ENCODE measurements at places on chromosomes 6 and 20.
A peak's percentile ranks its signal among the peaks of the same experiment; 100 is the strongest.

GRCh38 chr6:72250664-72251063 is 364.3 kb downstream of the RIMS1 start:
- DNase-seq, result no peak

- DNase-seq, result no peak
These were observed 109.3 kb downstream of the CDC5L start for GRCh38 chr6:44496665-44497369.

DNA sequence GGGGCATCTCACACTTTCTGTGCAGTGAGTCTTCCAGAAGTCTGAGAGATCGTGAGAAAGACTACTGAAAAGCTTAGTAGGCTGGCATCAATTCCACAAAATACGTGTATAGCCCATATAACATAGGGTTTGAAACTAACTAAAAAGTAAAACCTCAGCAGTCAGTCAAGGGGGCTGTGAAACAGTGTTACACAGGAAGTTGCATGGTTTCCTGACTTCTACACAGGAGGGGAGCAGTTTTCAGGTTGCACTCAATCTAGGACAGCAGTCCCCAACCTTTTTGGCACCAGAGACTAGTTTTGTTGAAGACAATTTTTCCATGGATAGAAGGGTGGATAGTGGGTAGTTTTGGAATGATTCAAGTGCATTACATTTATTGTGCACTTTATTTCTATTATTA is 4.7 kb upstream of the LY86 start:
- DNase-seq, result no peak

- no peak for DNase-seq
These were observed 81.4 kb downstream of the SERAC1 start for GRCh38 chr6:158086504-158087223.

DNA sequence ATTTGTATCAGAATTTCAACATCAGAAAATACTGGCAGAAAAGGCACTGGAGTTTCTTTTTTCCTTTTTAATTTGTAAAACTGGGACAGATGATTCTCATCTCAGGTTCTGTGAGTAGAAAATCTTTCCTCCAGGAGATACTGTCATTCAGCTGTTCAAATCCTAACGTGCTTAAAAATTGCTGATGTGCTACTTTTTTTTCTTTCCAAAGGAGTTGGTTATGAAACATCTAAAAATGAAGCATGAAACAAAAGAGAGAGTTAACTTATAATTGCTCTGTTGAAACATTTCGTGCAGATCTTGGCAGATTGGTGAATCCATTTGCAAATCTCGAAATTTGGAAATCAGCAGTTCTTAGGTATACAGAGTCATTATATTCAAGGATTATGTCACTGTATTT is 622.6 kb downstream of the RNF144B start:
- DNase-seq, result no peak

DNA sequence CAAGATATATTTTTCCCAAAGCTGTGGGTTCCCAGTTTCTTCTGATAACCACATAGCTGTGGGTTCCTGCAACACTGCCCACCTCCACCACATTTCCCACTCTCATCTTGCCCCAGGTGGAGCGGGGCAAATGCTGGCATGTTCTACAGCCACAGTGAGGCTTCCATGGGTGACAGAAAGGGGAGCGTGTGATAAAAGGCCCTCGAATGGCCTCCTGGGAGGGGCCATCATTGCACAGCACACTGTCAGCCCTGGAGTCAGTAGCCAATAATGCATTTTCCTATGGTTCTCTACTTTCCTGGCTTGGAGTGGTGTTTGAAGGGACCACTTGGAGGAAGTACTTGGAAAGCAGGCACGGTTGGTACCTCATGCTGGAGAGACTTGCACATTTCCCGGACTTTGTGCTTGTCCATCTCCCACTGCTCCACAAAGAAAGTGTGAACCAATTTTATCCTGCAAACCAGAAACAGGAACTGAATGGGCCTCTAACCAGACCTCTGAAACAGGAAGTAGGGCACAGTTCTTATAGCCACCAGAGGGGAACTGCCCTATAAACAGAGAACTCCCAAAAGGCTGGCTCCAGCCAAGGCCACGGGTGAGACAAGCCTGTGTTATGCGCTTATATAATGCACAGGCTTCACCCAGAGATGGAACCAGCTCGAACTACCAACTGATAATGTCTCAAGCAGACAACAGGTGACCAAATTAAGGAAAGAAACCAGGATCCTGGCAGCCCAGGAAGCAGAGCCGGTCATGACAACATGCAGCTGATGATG is 8.6 kb downstream of the MAP3K5 start:
- no peak for DNase-seq

DNA sequence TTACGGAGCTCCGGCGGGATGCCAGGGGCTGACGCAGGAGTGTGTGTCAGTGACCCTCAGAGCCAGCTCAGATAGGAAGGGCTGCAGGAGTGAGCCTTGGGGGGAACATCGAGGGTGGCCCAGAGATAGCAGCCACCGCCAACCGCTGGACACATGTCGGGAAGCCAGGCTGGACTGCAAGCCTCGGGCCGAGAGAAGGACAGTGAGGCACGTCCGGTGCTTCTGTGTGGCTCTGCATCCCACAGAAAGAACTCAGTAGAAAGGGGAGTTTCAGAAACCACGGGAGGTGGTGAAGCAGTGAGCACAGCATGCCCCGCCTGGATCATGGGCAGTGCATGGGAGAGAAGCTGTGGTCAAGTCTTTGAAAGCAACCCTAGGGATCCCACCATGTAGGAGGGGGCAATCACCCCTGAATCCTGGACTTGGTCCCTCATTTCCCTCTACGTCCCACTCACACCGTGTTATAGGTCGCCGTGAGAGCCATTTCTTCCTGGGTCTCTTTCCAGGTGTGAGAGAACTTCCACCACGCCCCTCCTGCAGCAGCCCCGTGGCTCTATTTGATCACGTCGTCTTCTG is 383.7 kb upstream of the CDH4 start:
- no peak for DNase-seq

DNA sequence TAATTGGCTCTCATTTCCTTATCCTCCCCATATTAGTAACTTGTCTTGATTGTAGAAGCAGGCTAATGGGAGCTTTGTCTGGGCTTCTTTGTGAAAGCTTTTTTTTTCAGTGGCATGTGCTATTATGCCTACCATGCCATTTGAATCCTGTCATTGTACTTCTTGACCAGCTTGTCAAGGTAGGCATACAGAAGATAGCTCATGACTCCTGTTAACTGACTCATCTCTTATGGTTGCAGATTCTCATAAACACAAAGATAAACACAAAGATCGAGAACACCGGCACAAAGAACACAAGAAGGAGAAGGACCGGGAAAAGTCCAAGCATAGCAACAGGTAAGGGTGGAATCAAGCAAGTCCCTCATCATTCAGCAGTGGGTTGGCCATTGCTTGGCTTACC is 32.5 kb downstream of the TOP1 start:
- no peak for DNase-seq

DNA sequence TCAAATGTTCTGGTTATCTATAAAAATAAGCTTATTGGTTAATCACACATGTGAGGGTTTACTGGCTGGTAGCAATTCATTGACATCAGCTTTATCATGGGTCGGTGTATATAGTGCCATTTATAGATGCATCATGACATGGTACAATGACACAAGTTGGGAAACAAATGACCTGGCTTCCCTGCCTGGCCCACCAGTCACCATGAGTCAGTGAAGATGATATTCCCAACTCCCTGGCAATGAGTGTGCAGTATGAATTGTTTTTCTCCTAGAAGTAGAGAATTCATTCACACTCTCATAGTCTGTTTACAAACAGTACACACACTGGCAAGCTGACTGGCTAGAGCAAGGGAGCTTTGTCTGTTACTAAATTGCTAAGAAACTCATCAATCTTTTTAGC is 37.2 kb upstream of the CALHM6 start:
- DNase-seq, result no peak

DNA sequence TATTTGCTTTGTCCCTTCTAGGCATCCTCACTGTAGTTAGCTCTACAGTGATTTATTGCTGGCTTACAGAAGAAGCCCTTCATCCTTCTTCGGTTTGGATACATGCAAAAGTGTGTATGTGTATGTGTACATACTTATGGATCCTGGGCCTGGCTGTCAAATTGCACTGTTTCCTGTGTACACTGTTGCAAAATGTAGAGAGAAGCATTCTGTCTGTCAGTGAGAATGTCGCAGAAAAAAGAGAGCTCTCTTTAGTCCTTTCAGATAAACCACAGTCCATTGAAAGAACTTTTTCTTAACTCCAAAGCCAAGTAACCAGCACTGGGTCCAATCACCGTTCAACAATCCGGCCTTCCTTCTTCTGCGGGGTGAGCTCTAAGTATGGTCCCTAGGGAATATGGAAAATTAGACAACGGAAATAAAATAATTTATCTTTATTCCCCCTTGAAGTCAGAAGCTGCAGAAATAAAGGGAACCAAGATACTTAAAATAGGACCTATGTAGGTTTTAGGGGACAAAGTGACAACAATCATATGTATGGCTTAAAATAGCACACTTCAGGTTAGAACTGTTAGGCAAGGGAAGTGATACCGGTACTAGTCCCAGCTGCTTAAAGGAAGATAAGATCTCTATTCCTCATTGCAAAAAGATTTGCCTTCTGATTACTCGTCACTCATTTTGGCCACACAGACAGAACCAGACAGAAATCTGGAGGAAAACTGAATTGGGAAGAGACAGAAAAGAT is 107.0 kb downstream of the CD83 start:
- DNase-seq, result no peak

- DNase-seq, result peak; percentile 47
These were observed 4.5 kb upstream of the DEFB126 start for GRCh38 chr20:137668-138490.

- DNase-seq, result no peak
These were observed at the start of gene ARHGAP40 for GRCh38 chr20:38601216-38602184. ARHGAP40 (plus strand) TSS chr20:38601809.

DNA sequence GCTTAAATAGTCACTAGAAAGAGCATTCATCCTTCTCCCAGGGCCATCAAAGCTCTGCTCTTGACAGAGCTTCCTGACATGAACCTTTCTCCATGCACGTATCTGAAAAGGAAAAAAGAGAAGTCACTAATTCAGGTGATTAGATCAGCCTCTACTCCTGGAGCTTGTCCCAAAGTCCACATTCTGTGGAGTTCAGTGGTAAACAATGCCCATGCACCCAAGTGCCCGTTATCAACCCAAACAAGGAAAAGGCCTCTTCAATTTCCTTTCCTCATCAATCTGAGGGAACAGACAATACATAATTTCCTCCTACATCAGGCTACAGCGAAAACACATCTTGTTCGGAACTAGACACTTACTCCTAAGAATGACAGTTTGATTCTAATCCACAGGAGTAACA is 129.2 kb upstream of the PCSK2 start:
- DNase-seq, result no peak

GRCh38 chr20:58228484-58229197 is at the start of gene ANKRD60:
ANKRD60 (minus strand) TSS chr20:58228653; CDS start chr20:58228653, 0 bp downstream.
- DNase-seq, result peak; percentile 59

DNA sequence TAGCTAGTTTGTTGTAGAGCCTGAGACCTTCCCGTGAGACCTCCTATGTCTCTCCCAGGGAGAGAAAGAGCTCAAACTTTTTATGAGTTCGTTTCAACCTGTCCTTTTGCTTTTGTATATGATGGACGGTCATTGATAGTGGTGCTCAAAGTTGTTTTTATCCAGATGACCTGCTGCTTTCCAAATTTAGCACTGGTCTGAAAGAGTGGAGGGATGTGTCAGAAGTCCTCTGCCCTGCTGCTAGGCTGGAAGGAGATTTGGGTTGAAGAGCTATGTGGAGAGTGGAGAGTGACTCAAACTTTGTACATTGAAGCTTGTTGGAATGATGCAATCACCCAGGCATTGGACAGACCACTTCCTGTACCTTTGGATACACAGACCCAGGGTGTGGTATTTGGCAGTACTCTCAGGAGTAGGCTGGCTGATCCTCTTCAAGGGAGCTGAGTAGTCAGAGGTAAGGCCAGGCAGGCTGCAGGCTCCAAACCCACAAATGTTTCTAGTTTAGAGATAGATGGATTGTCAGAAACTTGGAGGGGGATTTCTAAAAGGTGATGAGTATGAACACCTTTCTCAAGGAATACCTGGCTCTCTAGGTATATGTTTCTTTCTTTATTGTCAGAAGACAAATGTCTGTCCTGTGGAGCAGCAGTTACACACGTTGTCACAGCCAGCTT is 49.4 kb upstream of the RREB1 start:
- DNase-seq, result no peak

- no peak for DNase-seq
These were observed 99.5 kb downstream of the LINC00237 start for GRCh38 chr20:21006611-21007010.

- no peak for DNase-seq
These were observed 23.1 kb upstream of the RIMS4 start for GRCh38 chr20:44833437-44833836.

- no peak for DNase-seq
These were observed 118.0 kb upstream of the FRMD1 start for GRCh38 chr6:168196881-168197635.

DNA sequence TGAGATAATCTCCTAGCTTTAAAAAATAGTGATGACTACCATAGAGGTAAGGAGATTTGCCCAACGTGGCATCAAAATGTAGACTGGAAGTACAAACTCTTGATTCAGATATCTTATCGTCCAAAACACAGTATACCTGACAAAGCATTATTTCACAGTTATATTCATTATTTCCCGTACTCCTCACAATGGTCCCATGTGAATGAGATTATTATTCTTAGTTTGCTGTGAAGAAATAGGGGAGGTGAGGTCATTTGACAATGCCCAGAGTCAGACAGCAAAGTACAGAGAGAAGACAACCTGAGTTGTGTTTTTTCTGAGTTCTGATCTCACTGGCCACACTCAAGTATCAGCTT is 1.2 kb upstream of the TFB1M start:
- no peak for DNase-seq
